ENCODE measurements at places on chromosomes 3 and 15. TPM values are rescaled to one million over a fixed set of nuclear protein-coding genes. Genes with fewer than 3 reads are reported as not detected.

The PYGO1 gene
- 53.1 TPM for total RNA-seq

The RBP2 gene
- not detected for total RNA-seq

The CPEB1 gene
- 10.8 TPM for total RNA-seq

The MEGF11 gene
- total RNA-seq, result 6.9 TPM

The LINGO1 gene
- 45.2 TPM for total RNA-seq

The RTP1 gene
- total RNA-seq, result 3.2 TPM

The BTLA gene
- 0.23 TPM for total RNA-seq

The KCNMB3 gene
- 3.2 TPM for total RNA-seq

All from diencephalon (tissue), 1 donor.